ENCODE measurements at places on chromosomes 1 and 21.

- DNase-seq, result no peak
Observed at GRCh38 chr1:184287001-184287400, 99.8 kb upstream of the C1orf21 start.

GRCh38 chr1:7856345-7856744, 3.5 kb upstream of the UTS2 start:
- DNase-seq, result no peak

DNA sequence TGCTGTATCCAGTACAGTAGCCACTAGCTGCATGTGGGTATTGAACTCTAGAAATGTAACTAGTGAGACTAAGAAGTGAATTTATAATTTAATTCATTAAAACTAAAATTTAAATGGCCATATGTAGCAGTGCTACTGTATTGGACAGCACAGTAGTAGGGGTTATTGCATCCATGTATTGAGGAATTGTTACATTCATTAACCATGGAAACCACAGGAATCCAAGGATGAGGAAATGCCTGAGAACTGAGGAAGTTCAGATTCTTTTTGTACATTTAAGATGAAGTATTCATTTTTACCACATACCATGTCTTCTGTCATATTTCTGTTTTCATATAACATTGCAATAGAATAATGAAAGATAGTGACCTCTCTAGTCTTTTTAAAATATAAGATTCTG, 2.6 kb downstream of the MTF2 start:
- no peak for DNase-seq

DNA sequence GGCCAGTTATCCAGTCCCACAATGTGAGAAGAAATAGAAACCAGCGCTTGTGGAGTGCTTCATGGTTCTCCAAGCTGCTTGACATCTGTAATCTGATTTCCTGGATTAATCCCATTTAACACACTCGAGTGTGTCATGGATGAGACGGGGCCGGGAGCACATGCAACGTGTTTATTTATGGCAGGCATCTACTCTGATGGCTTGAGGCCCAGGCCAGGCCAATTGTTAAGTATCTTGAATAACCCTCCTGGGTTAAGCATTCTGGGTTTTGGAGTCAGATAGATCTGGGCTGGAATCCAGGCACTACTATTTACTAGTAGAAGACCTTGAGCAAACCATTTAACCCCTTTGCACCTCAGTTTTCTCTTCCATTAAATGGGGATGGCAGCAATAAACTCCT, 37.5 kb upstream of the LAPTM5 start:
- DNase-seq, result no peak

- no peak for DNase-seq
Observed at GRCh38 chr1:175968486-175969172, 225.2 kb upstream of the TNR start.

- DNase-seq, result no peak
Observed at GRCh38 chr1:1914971-1915692, at the start of gene CALML6. TSS of gene CALML6 (plus strand) at chr1:1915260. CDS start at chr1:1915281, 21 bp downstream.

Data from GM18507 (cell line).